Activated T-helper 1 cell treated with anti-CD3 and anti-CD28 coated beads, Interleukin-12 subunit alpha, Interleukin-12 subunit beta, Interleukin-2, Interleukin-4 antibody, amounts not matched to agents 30 ng/mL and 10 ng/mL and 1 ng/mL, durations not matched to agents 14 hours and 24 hours and 36 hours (primary cell): ENCODE measurements at places on chromosomes 6 and 20. TPM values are rescaled to one million over a fixed set of nuclear protein-coding genes. Genes with fewer than 3 reads are reported as not detected.

The CD164 gene
- 249 and 251 TPM in 2 replicates for total RNA-seq

- no peak for DNase-seq
Measured at GRCh38 chr6:19837511-19838441, 606 bp downstream of the ID4 start.

DNA sequence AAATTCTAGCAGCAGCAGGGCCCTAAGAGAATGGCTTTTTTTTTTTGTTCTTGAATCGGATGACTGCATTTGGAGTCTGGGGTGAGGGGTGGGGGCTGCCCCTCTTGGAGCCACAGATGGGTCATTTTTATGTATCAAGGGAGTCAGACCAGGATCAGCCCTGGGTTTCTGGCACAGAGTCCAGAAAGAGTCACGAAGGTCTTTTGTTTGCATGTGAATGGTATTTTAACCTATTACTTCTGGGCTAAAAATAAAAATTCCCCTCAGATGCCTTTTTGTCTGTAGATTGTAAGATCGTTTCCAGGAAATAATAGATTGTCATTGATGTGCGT lies 72.5 kb downstream of the PHACTR3 start:
- DNase-seq = no peak

DNA sequence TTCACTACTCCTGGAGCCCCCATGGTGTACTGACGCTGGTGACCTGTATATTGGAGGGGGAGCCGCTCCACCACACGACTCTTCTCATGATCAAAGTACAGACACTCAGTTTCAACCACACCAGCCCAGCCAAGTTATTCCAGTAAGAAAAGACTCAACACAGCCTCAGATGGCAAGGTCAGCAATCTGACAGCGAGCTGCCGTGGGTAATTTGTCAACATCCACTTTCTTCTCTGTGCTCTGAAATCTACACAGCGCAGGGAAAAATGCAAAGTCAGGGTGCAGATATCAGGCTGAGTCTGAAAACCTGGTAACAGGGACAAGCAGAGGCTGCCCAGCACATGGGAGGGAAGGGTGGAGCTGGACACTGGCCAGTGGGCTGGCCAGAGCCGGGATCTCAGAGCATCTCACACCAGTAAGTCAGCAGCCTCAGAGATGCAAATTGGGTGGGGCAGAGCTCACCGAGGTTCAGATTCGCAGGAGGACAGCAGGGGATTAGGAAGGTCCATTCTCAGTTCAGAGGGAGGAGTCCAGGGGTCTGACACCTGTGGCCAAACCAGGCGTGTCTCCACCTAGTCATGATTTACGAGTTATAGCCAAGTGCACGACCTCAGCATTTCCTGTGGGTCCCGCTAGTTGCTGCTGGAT lies 44.5 kb upstream of the RPS6KA2 start:
- DNase-seq = no peak

The RAB44 gene
- total RNA-seq = 0.05 and 0.10 TPM in 2 replicates

DNA sequence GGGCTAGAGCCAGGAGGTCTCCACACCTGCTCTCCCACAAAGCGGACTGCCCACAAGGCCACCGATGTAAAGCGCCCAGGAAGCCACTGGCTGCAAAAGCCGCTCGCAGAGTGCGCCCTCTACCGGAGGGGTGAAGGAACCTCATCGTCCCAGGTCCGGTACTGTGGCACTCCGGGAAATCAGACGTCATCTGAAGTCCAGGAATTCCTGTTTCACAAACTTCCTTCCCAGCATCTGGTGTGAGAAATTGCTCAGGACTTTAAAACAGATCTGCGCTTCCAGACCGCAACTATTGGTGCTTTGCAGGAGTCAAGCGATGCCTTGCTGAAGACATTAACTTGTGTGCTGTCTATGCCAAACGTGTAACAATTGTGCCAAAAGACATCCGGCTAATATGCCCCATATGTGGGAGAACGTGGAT lies 115.1 kb upstream of the ARID1B start:
- DNase-seq = no peak
